ELR (cell line): ENCODE measurements at places on chromosomes 11 and 22.

- no peak for DNase-seq
Observed at GRCh38 chr11:45073685-45074141, 72.7 kb upstream of the PRDM11 start.

DNA sequence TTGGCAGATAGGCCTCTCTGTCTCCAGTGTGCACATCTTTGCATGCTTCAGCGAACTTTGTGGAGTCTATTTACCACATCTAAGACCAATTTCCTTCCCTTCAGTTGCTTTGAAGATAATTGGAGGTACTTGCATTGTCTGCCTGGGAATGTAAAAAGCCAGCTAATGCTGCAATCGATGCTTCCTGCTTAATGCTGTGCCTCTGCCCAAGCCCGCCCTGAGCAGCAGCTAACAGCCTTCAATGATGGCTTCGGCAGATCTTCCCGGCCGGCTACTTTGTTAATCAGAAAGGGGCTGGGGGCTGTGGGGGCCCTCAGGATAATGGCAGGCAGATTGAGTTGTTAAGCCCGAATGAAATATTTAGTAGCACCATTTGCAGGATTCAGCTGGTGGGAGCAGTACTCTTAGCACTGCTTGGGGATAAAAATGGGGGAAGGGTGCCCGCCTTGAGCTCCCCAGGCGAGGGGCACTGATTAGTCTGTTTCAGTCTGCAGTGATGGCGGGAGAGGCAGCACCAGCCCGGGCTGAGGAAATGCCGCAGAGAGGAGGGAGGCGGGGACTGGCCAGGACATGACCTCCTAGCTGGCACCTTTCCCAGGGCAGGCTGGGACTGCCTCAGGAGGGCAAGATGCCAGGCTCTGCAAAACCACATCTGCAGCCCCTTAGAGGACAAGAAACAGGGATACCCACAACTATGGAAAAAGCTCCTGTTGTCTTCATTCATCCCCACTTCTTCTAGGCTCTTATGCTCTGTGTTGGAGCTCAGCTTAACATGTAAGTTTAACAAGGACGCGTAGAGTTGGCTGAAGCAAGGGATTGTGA is 460.0 kb downstream of the BUD13 start:
- no peak for DNase-seq

DNA sequence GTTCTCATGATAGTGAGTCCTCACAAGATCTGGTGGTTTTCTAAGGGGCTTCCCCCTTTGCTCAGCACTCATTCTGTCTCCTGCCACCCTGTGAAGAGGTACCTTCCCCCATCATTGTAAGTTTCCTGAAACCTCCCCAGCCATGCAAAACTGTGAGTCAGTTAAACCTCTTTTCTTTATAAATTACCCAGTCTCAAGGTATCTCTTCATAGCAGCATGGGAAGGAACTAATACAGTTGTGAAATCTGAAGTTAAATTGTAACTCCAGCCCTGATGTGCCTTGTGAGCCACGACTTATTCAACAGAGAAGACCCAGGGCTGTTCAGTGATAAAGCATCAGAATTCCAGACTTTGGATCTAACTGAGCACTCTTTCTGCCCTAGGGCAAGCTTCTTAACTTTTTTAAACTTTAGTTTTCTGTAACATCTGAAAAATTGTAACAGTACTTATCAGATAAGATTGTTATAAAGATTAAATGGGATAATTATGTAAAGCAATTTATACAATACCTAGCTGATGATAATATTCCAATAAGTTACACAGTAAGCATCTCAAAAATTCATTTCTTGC is 220.0 kb downstream of the TRPC6 start:
- no peak for DNase-seq

DNA sequence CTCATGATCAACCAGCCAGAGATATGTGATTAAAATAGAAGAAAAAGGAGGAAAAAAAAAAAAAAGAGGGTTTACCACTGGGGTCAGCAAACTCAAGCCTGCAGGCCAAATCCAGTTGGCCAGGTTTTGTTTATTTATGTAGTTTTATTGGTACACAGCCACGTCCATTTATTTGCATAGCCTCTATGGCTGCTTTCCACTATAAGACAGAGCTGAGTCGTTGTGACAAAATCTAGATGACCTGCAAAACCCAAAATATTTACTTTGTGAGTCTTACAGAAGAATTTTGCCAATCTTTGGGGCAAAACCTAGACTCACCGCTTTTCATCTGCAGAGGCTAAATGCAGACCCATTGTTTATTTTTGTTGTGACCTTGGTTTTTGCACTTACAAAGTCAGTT is 87.1 kb downstream of the TENM4 start:
- no peak for DNase-seq

- peak; percentile 66 for DNase-seq
Observed at GRCh38 chr11:59429924-59430516, 3.8 kb upstream of the OR5A2 start.

- no peak for DNase-seq
Observed at GRCh38 chr11:72037554-72038311, 39.0 kb downstream of the IL18BP start.

- DNase-seq, result peak; percentile 70
Observed at GRCh38 chr22:22942511-22943329, 55.1 kb downstream of the IGLL5 start.

GRCh38 chr11:16186680-16187079 is 169.7 kb downstream of the SOX6 start:
- DNase-seq, result no peak

GRCh38 chr11:126380909-126381308 is 25.4 kb downstream of the ST3GAL4 start:
- DNase-seq, result no peak

GRCh38 chr22:27801616-27802345 is at the start of gene MN1:
Gene MN1, minus strand, starts transcription at chr22:27801756. Its CDS starts 1,213 bp downstream, at chr22:27800543.
- peak; percentile 53 for DNase-seq

DNA sequence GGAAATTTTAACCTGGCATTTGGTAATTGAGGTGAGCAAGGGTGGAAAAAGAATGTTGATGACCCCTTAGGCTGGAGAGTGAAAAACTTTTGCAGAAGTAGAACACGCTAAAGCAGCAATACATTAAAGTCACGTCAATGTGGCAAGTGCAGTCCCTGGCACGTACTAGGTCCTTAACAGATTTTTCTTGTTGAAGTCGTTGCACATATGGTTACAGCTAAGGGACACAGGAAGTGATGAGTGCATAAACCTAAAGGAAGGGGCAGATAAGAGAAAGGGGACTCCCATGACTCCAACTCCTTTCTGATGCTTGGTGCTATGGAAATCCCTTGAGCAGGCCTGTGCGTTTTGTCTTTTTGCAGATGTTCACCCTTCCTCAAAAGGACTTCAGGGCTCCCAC is 1.2 kb downstream of the ACCS start:
- DNase-seq, result no peak

GRCh38 chr11:60989093-60989650 is 17.7 kb downstream of the CD6 start:
- no peak for DNase-seq

- no peak for DNase-seq
Observed at GRCh38 chr11:117989351-117990102, 3.3 kb downstream of the IL10RA start.

- DNase-seq, result no peak
Observed at GRCh38 chr22:29212743-29213142, 7.0 kb downstream of the EMID1 start.

DNA sequence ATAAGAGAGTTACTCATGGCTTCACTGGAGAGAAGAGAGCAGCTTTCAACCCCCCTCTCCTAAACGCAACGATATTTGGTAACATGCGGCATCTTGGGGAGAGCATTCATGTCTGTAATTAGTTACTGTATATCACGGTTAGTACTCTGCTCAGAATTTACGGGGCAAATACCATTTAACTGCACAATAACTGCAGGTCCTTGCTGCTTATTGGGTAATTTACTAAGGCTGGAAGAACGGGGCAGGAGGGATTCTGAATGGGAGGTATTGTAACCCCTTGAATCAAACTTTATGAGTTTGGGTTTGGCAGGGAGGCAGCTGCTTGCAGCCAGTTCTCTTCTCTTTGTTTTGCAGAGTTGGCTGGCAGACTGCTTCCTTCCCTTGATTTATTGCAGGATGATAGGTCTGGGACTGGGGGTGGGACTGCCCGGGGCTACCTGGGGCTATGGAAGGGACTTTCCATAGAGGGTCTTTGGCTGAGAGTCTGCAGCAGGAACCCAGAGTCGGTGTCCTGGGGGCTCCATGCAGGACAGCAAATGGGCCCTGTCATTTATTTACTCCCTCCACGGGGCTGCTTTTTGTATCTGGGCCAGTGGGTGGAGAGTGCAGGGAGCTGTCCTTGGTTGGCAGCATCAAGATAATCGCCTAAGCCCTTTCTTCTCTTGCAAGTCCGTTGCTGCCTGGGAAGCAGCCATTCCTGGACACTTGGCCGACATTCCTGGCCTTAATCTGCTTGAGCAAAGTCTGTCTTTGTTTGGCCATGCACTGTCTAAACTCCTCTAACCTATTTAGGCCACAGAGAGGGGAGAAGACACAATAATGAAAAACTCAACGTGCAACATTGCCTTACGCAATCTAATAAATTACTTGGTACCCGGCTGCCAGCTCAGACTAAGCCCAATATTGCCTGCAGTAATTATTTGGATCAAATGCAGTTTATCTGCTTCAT is 188.9 kb downstream of the ST3GAL4 start:
- DNase-seq, result peak; percentile 20

DNA sequence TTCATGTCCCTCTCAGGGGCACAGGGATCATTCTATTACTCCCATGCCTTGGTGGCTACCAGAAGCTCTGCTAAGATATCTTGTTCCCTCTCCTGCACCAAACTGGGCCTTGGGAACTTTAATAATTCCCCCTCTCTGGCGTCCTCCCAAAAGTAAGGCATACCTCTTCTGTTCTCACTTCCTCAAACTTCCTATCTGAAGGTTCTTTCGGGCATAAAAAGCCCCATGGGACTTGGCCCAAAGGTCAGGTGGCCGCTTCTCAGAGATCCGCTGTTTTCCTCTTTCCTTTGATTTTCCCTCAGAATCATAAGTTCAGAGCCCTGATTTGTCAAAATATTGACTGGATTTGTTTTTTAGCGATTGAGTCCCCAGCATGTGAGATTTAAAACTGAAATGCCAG is 13.0 kb downstream of the POLD3 start:
- no peak for DNase-seq

- DNase-seq, result no peak
Observed at GRCh38 chr22:36764641-36765040, 11.3 kb downstream of the IFT27 start.

GRCh38 chr11:15038963-15039362 is 34.4 kb upstream of the CALCB start:
- DNase-seq, result peak; percentile 55

GRCh38 chr11:834371-835316 is 1.9 kb downstream of the CD151 start:
- DNase-seq, result peak; percentile 88

GRCh38 chr11:104852811-104853210 is 45.4 kb downstream of the CASP12 start:
- peak; percentile 40 for DNase-seq

- DNase-seq, result no peak
Observed at GRCh38 chr11:67440229-67441097, 2.8 kb downstream of the CORO1B start.

DNA sequence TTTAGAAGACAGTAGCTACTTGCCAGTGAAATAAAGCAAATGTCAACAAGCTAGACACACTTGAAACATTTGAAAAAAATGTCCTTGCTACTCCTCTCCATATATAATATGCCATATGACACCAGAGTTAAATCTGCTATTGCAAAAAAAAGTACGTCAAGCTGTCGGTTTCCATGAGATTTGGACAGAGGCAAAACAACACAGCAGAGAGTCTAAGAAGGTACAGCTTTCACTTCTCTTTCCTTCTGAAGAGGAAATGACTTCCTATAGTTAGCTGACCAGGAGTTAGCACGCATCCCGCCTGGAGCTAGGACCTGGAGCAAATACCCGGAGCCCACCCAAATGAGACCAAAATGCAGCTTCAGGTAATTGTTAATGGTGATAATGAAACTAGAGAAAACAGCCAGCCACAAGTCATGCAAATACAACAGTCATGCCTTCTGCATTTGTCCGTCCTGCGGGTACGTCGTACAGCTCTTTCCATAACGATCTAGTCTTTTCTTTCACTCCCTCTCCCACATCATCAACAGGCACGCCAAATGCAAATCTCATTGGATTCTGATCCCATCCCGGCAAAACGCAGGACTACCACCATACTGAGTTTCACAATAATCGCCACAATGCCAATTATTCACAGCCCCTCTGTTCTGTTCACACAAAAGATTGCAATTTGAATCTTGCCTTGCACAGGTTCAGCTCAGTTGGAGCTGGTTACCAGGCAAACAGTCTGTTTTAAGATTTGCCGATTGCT is 395.0 kb upstream of the CCDC90B start:
- no peak for DNase-seq

DNA sequence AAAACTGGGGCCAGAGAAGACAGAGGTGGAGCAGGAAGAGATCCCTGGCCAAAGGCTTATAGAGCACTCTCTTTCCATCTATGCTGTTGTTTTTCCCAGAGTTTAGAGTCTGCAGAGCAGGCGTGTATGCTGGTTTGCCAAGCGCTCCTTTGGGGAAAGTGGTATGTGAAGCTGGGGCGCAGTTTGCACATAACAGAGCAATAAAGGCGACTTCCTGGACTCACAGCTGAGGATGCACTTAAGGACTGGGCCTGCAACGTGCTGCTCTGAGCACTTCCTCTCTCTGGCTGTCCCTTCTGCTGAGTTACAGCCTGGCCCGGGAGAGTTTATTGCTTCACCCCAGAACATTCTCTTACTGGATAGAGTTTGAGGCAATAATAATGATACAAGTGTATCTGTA is 41.7 kb downstream of the THAP12 start:
- no peak for DNase-seq

DNA sequence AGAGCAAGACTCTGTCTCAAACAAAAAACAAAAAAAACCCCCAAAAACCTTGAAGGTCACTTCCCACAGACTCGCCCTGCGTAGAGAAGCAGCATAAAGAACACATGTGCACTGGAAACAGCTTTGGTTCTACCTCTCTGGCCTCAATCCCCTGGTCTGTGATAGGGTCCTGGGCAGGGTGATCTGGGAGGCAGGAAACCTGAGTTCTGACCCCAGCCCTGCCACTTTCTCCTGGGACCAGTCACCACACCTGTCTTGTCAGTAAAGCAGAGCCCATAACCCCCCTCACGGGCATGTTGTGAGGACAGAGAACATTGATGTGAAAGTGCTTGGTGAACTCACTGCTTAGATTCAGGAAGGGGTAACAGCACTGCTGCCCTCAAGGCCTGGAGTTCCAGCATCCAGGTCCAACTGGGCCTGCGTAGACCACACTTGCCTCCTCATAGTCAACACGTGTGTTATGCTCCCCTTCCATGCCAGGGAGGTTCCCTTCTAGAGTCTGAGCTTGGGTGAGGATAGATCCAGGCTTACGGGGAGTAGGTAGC is 11.4 kb downstream of the UCP2 start:
- no peak for DNase-seq

DNA sequence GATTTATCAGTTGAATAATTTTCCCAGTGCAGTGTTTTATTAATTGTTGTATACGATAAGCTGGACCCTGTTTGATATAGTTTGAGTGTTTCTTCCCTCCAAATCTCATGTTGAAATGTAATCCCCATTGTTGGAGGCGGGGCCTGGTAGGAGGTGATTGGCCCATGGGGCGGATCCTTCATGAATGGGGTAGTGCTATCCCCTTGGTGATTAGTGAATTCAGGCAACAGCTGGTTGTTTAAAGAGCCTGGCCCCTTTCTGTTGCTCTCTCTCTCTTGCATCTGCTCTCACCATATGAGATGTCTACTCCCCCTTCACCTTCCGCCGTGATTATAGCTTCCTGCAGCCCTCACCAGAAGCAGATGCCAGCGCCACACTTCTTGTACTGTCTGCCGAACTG is 1.5 kb downstream of the OR5A1 start:
- no peak for DNase-seq
